ENCODE measurements at places on chromosomes 13 and 19.

DNA sequence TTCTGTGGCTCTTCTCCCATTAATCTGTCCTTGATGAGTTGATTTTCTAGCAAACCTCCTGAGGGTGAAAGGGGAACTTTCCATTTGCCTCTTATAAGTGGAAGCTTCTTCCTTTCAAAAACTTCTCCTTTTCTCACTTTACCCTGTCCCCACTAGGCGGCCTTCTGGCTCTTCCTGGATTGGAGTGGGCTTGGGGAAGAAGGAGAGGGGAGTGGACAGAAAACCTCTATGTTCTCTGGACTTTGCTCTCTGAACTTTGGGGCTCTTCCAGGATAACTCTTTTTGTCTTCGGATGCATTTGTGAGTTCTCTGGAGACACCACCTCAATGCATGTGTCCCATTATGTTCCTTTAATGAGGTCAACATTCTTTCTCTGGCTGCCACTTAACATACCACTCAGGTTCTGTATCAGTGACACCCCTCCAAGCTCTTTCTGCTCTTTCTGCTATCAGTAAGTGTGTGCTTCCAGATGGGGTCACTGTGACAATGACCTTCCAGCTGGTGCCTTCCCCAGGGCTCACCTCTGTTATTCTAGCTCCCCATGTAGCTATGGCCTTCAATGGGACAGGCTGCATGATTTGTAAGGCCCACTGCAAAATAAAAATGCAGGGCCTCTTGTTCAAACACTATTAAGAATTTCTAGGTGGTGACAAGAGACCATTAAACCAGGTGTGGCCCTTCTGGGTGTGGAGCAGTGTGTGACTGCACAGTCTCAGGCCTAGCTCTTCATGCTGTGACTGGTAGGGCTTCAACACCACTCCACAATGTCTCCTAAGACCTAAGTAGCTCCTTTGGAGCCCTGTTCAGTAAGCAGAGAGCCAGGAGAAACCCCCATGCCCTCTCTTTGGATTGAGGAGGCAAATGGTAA is 389.2 kb downstream of the EFNB2 start:
- no peak for DNase-seq

- no peak for DNase-seq
These were observed 51.1 kb downstream of the RFC3 start for GRCh38 chr13:33869005-33869404.

GRCh38 chr19:45876161-45876410 is 9.9 kb downstream of the IRF2BP1 start:
- no peak for DNase-seq

GRCh38 chr19:50909240-50910070 is 1.7 kb downstream of the KLK4 start:
- DNase-seq = peak; percentile 45

DNA sequence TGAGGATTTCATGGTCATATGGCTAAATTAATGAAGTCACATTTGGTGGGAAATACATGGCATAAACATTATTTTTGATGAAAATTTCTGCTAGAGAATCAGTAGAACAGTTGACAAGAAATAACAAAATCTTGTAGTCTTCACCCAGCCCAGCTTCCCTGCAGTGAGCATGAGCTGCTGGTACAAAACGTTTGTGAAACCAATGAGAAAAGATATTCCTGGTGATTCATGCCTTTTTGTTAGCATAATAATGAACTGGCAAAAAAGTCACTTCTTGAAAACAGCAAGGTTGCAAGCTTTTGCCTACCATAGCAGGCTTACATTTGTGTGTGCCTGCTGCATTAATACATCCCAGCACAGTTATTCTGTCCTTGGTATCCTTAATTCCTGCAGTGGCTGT is 475.9 kb upstream of the HTR2A start:
- DNase-seq = no peak

GRCh38 chr19:56423985-56424353 is 19.8 kb downstream of the ZNF583 start:
- DNase-seq = no peak

DNA sequence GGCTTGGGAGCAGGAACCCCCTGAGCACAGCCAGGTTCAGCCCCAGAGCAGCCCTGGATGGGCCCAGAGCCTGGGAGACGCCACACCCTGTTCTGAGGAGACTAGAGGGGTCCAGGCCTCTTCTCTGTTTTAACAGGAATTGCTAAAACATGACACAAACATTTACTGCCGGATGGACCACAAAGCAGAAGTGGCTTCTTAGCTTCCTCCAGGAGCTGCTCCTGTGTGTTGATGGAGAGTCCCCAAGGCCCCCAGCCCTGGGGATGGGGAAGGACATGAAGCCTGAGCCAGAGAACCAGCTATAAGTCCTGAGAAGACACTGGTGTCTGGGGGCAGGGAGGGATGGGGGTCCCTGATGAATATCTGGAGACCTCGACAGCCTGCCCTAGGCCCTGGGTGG is 14.6 kb downstream of the CEACAM3 start:
- no peak for DNase-seq

GRCh38 chr19:48556163-48556562 is 4.2 kb downstream of the SULT2B1 start:
- DNase-seq = peak; percentile 71

- DNase-seq = no peak
These were observed 123.2 kb upstream of the UFM1 start for GRCh38 chr13:38226496-38226895.

GRCh38 chr19:55386493-55386971 is 800 bp downstream of the RPL28 start:
- DNase-seq = no peak

- peak; percentile 38 for DNase-seq
These were observed 264.0 kb downstream of the ENOX1 start for GRCh38 chr13:43522788-43523187.
